ENCODE measurements at places on chromosomes 1 and 21.

DNA sequence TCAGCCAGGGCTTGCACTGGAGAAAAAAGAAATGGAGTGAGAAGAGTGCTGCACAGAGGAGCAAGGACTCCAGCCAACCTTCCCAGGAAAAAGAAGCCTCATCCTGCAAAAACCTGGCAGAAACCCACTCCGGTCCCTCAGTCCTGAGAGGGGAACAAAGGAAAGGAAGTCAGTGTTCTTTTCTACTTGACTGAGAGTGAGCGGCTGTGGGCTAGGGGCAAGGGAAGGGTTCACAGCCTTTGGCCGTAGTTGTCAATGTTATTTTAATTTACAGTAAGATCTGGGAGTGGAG, 8.9 kb upstream of the GOLT1A start:
- no peak for DNase-seq

DNA sequence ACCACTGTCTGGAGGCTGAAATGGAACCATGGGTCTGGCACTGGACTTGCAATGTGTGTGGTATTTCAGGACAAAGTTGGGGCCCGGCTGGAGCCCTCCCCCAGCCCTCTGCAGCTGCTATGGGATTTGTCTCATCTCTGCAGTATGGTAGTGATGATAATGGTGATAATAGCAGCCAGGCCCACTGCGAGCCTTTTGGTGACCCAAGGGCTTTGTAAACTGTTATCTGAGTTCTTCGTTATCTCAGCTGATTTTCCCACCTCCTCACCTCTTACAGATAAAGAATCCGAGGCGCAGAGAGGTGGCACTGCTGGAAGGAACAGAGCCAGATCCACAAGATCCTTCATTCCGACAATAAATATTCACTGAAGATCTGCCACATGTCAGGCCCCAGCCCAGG, 11.7 kb upstream of the WNT4 start:
- no peak for DNase-seq

DNA sequence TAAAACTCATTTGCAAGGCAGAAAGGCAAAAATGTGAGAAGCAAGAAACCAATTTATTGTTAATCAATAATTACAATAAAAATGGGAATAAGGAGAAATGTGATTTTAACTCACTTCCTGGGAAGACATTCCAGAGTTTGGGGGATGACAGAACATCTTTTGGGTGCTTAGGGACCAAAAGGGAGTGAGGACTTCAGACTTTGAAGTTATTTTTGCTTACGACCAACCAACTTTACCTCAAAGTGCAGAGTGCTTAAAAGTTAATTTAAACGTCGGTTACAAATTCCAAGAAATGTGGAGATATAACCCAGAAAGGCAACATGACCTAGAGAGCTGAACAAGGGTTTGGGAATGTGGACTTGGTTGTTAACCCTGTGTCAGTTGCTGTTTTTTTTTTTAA, 234.5 kb upstream of the C1orf105 start:
- no peak for DNase-seq

- no peak for DNase-seq
Observed at GRCh38 chr1:185896863-185897262, 162.7 kb downstream of the HMCN1 start.

DNA sequence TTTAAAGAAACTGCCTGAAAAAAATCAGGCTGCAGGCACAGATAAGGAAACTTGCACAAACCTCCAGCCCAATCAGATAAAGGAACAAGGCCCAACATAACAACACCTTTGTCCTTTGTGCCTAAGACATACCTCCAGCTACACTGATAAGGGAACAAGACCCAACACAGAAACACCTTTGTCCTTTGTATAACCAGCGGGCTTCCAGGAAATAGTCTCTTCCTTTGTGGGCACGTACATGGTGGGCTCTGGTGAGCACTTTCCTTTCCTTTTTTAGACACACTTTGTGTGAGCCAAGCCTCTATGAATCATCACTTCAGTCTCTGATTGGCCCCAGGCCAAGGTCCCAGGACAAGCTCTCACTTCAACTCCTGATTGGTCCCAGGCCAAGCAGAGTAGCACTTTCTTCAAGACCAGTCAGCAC, 23.6 kb downstream of the ZNF670 start:
- no peak for DNase-seq

DNA sequence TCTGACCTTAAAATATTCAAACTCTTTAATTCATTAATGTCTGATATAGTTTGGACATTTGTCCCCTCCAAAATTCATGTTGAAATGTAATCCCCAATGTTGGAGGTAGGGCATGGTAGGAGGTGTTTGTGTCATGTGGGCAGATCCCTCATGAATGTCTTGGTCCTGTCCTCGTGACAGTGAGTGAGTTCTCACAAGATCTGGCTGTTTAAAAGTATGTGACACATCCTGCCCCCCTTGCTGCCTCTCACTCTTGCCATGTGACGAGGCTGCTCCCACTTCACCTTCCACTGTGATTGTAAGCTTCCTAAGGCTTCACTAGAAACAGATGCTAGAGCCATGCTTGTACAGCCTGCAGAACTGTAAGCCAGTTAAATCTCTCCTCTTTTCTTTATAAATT, 21.3 kb upstream of the FBXO28 start:
- no peak for DNase-seq

DNA sequence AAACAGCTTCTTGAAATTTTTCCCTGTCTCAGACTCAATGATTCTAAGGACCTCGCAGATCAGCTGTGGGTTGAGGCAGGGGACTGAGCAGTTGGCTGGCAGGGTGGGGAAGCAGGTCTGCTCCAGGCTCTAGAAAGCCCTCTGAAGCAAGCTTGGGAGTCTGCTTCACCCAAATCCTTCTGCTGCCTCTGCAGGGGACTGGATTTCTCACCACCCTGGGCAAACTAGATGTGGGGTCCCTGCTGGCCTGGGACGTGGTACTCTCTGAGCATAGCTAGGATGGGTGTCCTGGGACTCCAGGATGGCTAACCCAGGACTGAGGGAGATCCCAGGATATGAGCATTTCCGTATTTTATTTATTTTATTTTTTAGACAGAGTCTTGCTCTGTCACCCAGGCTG, 89.3 kb downstream of the LAMC2 start:
- no peak for DNase-seq

GRCh38 chr1:224539971-224540370, 76.1 kb upstream of the CNIH3 start:
- no peak for DNase-seq

DNA sequence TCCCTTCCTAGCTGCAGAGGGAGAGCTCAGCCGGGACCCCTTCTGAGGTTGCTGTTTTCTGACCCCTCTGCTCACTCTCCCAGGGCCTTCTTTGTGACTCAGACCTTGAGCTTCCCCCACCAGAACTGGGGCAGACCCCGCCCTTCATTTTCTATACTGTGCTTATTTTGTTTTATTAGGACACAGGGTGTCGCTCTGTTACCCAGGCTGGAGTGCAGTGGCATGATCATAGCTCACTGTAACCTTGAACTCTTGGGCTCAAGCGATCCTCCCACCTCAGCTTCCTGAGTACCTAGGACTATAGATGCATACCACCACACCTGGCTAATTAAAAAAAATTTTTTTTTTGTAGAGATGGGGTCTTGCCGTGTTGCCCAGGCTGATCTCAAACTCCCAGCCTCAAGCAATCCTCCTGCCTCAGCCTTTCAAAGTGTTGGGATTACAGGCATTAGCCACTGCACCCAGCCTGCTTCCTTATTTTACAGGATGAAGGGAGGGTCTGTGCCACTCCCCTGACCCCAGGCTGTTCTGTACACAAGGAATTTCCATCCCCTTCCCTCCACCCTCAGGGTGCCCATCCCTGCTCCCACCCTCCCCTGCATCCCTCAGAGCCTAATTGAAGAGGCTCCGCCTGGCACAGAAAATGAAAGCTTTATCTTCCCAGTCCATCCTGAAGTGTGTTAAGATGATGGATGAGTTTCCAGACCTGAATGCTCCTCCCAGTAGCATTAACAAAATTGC, 195.2 kb upstream of the POU3F1 start:
- no peak for DNase-seq

DNA sequence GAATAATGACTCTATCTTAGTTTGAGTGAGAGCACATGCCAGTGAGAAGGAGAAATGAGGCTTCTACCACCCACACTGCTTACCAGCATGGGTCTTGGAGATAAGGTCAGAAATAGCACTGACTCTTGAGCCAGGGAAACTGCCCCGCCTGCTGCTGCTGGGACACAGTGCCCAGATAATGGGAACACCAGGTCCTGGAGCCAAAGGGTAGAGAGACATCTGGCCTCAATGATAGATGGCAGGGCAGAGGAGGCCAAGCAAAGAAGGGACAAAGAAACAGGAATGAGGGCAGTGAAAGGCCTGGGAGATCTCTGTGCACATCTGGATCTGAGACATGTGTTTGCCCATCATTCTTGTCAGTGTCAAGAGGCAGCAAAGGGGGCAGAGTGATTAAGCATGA, 97.4 kb downstream of the MIS18A start:
- no peak for DNase-seq

GRCh38 chr1:70866542-70867264, 180.9 kb downstream of the PTGER3 start:
- no peak for DNase-seq

GRCh38 chr1:81703756-81704463, 96.8 kb upstream of the ADGRL2 start:
- DNase-seq, result no peak

DNA sequence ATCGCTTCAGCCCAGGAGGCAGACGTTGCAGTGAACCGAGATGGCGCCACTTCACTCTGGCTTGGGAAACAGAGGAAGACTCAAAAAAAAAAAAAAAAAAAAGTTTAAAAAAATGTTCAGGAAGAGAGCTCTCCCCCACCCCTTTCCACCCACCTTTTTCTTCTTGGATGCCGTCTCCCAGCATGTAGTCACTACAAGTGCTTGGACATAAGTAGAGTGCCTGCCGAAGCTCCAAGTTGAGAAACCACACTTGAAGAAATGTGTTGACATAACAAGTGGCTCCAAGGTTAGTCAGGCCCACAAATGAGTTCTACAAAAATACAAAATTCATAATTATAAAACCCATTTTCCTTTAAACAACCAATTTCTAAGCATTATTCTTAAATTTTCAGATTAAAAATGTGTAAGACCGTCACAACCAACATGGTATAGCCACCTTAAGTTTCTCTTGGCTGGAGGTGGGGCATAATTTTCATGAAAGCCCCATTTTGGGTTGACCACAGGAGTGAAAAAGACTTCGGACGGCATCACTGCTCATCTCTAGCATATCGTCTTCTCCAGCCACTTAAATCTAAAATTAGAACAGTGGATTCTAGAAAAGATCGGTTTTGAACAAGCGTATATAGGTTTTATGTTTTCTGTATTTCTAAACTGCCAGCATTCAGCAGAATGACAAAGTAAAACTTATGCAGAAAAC, 26.4 kb downstream of the USP48 start:
- no peak for DNase-seq

- no peak for DNase-seq
Observed at GRCh38 chr1:56819387-56819899, at the start of gene FYB2. FYB2 (minus strand) TSS chr1:56819404; CDS start chr1:56819290, 114 bp downstream.

DNA sequence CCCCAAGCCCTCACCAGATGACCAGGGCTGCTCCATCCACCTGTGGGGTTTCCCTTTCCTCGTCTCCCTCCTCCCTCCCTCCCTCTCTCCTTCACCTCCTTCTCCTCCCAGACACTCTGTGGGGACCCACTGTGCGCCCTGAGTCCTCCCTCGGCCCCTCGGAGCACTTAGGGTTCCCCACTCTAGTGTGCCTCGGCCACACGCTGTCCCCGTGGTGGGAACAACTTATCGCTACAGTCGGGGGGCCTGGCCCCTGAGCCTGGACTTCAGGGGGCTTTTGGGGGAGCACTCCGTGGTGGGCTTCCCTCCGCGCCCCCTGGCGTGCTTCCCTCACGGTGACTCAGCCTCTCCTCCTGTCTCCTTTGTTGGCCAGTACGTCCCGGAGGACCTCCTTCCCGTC, 27.5 kb downstream of the CSTB start:
- DNase-seq, result no peak

- no peak for DNase-seq
Observed at GRCh38 chr1:227942021-227942715, 5.6 kb downstream of the WNT9A start.

GRCh38 chr1:245887829-245888228, 619.2 kb downstream of the SMYD3 start:
- no peak for DNase-seq

GRCh38 chr1:70567167-70567566, 156.1 kb downstream of the CTH start:
- no peak for DNase-seq

- no peak for DNase-seq
Observed at GRCh38 chr1:59593798-59594790, 220.7 kb upstream of the HOOK1 start.

GRCh38 chr1:110114784-110115183, 2.5 kb downstream of the UBL4B start:
- DNase-seq, result no peak

DNA sequence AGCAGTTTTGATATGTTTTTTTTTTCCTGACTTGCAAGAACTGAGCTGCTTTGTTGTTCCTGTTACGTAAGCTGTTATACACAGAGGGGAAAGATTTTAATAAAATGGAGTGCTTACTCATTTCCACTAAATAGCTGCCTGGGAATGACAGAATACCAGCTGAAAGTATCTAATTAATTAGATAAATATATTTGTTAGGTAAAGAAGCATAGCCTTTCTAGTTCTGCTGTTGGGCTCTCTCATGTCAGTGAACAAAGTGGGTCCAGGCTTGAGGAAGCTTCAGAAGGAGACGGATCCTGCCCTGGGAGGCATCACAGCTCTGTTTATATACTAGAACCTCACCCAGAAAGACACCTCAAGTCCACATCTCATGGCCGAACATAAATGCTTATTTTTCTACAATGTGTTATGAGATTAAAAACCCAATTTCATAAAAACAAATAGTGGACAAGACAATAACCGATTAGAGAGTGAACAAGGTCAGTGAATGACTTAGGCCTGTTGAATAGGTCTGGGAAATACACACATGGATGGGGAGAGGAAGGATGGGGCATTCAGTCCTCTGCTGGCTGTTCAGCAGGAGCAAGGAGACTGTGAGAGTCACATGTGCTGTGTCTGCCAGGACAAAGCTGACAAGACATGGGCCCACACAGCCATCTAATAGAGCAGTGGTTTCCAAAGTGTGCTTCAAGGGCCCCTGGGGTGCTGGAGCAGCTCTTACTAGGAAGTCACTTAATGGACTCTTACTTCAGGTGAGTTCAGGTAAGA, 20.6 kb downstream of the TRAF5 start:
- DNase-seq, result peak; percentile 71

- DNase-seq, result no peak
Observed at GRCh38 chr1:229972600-229973296, 94.3 kb upstream of the GALNT2 start.

DNA sequence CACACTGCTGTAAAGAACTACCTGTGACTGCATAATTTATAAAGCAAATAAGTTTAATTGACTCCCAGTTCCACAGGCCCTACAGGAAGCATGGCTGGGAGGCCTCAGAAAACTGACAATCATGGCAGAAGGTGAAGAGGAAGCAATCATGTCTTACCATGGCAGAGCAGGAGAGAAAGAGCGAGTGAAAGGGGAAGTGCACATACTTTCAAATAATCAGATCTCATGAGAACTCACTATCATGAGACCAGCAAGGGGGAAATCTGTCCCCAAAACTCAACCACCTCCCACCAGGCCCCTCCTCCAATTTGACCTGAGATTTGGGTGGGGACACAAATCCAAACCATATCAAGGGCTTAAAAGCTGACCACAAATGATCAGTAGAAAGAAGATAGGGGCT, 493.2 kb downstream of the PTPRC start:
- no peak for DNase-seq

Measured in NCI-H187 (cell line).